NCI-H1105 (cell line): ENCODE measurements at places on chromosomes 16 and 17.

- DNase-seq, result no peak
Observed at GRCh38 chr17:69864462-69864861, 210.6 kb upstream of the KCNJ16 start.

GRCh38 chr16:20383106-20384029 lies 21.2 kb downstream of the PDILT start:
- peak; percentile 48 for DNase-seq

DNA sequence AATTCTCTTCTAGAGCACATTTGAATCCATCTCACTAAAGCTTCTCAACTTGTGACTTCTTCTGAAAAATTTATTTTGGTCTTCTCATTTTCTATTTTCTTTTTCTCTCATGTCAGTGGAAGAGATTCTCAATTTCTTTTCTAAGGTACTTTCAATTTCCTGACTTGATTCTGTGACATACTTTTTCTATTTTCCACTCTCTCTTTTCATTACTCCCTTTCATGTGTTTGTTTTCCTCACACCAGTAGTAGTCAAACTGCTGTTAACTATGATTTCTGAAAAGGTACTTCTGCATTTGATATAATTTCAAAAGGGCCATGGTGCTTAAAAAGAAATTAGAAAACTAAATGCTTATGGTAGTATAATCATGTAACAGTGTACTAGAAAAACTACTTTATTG lies 41.9 kb downstream of the NFAT5 start:
- no peak for DNase-seq

DNA sequence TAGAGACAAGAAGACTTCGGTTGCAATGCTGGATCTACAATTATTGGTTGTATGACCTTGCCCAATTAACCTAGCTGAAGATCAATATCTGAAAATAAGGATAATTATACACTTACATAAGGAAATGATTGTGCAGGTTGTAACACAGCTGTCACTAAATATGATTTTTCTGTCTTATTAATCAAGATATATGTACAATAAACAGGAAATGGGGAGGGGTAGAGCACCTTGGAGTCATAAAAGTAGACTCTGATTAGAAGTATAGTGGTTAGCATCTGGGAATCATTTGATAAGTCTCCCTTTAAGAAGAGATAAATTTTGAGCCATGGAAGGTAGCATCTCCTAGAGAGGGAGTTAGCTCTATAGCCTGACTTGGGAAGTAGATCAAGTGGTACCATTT lies 369.2 kb downstream of the SHISA9 start:
- DNase-seq, result no peak

DNA sequence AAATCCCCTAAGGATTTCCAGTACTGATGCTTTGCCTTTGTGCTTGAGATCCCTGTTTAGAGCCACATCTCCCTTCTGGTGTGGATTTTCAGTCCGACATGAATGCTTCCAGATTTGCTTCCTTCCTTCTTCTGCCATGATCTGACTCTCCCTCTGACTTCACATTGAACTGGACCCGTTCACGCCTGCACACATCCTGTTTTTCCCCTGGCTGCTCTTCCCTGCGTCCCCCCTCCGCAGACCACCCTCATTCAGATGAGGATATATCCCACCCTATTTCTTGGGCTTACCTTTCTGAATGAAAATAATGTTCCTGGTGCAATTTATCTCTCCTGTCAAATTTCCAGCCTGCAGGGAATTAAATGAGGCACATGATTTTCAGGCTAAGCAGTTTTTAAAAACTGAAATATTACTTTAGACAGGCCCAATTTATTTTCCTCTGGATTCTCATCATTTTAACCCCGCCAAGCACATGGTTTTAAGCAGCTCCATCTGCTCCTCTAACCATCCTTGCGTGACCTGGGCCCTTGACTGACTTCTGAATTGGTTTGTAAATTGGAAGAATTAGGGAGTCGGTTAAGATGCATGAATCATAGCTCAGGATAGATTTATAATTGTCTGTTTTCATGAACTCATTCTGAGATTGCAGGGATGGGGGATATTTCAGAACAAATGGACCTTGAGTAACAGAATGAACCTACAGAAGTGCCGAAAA lies 59.2 kb downstream of the BMERB1 start:
- DNase-seq, result no peak

- DNase-seq, result no peak
Observed at GRCh38 chr17:43608313-43608712, 53.4 kb downstream of the MEOX1 start.

DNA sequence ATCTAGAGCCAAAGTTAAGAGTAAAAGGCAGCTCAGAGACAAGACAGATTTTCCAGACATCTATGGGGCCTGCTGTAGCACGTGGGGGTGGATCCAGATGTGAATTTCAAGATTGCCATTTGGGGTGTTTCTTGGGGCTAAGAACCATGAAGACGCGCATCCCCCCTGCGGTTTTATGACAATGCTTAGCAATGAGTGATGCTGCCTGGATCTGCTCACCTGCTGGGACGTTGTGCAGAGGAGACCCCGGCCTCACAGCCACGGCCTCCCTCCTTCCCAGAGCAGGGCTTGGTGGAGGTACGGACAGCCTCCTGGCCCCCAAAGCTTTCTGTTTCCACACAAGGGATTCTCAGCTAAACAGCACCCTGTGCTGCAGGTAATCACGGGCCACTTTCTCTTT lies 151.5 kb upstream of the DYNLRB2 start:
- DNase-seq, result no peak

DNA sequence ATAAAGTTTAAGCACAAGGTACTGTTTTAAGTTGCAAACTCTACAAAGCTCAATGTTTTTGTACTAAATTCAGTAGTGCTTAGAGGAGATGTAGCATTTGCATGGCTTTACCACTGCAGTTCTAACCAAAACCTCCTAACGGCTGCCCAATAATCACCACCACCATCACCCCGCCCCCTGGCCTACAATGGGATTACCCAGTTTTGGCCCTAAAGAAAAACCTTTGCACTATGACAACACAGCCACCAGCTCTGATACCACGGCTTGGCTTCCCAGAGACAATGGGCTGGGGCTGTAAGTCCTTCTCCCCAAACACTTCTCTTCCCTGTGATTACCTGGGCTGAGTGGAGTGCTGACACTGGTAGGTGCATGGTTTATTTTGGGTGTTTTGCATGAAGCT lies 58.4 kb upstream of the MTMR4 start:
- no peak for DNase-seq
